Left ventricle myocardium inferior (tissue), 1 donor: ENCODE measurements at places on chromosomes 2 and 18.

DNA sequence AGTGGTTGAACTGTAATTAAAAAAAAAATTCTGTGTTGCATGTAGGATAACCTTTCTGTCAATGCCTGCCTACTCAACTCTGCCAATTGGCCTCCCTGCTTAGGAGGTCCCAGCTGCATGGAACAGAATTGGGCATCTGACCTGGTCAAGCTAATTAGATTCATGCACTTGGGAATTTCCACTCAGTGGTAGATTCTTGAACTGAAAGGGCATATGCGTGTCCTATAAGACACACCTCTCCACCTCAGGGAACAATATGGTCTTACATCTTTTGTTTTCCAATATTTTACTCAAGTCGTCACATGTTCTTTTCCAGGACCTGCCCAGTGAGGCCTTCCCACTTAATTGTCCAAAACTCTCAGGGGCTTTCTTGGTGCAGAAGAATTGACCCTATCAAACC lies 68.1 kb upstream of the TLK1 start:
- no peak for DNase-seq

- no peak for DNase-seq
These were observed 364.5 kb downstream of the PARD3B start for GRCh38 chr2:204909791-204910190.

- no peak for DNase-seq
These were observed 85.4 kb upstream of the EML6 start for GRCh38 chr2:54638103-54638502.

GRCh38 chr18:71942433-71942832 lies 601.7 kb downstream of the CBLN2 start:
- no peak for DNase-seq

DNA sequence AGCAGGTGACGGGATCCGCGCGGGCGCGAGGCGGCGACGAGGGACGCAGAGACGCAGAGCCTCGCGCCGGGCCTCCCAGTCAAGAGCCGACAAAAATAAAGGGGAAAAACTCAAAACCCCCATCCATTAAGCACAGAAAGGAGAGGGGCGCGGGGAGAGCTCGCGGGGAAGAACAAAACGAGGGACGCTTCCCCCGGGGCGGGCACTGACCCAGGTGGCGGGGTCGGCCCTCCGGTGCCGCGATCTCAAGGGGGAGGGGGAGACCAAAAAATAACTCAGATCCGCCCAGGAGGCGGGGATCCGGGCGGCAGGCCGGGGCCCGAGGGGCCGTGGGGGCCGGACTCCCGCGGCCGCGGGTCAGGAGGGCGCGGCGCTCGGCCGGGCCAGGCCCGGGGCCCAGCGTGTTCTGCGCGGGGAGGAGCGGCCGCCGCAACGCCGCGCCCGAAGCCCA lies 597 bp downstream of the RNF103 start:
- peak; percentile 71 for DNase-seq

DNA sequence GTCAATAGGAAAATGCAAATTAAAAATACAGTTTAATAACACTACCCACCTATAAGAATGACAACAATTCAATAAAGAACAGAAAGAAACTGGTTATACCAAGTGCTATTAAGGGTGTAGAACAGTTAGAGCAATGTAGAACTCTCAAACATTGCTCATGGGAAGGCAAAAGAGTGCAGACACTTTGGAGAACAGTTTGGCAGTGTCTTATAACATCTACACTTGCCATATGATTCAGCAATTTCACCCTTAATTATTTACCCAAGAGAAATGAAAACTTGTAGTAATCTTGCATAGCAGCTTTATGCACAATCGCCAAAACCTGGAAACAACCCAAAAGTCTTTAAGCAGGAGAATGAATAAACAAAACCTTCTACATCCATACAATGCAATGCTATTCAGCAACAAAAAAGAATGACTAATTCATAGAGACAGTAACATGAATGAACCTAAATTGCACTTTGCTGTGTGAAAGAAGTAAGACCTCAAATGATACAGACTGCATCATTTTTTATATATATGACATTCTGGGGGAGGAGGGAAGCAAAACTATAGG lies 455.2 kb downstream of the THSD7B start:
- no peak for DNase-seq

DNA sequence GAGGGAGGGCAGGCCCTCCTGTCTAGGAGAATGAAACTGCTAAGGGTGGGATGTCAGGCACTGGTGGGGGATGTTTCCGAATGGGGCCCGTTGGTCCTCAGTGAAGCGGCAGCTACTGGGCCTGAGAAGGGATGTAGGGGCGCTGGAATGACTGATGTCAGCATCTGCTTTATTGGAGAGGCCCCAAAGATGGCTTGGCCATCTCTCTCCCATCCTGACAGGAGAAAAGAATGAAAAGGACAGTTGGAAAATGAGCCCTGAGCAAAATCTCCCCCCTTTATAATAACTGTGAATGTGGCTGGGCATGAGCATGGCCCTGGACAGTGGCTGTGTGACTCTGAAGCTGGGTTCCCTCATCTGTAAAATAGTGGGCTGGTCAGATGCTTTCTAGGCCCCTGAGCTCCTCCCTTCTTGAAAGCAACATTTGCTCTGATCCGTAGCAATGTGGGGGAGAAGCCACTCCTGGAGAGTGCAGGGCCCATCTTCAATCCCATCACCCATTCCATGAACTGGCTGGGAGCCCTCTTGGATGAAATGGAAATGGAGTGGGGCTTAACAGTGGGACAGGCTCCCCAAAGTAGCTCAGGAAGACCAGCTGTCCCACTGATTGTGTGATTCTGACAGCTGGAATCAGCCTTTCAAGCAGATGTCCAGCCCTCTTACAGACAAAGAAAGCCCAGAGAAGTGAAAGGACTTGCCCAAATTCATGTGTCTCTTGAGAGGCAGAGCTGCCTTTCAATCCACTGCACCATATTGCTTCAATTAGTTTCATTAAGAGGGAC lies 232.7 kb upstream of the SMAD2 start:
- no peak for DNase-seq

GRCh38 chr2:68994864-68995263 lies 18.1 kb upstream of the ANTXR1 start:
- peak; percentile 63 for DNase-seq

DNA sequence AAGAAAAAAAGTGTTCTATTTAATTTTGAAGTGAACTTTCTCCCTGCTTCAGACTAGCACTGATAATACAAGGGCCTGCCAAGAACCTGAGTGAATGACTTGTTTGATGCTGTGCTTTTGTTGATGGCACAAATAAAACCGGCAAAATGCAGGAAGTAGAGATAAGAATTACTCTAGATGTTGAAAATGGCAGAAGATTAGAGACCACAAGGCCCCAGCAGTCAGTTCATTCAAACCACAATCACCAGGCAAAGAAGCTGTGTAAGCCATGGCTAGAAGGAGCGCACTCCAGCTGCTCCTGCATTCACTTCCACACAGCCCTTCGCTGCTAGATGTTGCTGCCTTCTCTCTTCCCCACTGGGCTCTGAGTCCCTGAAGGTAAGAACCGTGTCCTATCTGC lies 297.1 kb downstream of the AGPS start:
- no peak for DNase-seq

DNA sequence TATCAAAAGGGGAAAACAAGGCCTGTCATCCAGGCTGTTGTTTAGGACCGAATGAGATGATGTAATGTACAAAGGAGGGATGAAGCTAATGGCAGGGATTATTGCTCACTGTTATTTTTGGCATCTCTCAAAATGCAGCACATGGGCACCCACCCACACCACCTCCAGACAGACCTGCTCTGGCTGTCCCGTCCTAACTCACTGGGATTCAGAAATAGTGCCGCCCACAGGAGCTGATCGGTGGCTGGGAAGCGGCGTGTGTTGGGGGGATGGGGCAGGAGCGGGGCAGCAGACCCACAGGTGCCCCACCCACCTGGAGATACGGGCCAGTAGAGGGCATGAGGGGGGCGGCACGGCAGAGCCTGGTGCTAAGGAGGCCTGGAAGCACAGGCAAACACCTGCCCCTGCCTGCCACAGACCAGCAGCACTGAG lies 52.2 kb downstream of the CRACDL start:
- DNase-seq = no peak

DNA sequence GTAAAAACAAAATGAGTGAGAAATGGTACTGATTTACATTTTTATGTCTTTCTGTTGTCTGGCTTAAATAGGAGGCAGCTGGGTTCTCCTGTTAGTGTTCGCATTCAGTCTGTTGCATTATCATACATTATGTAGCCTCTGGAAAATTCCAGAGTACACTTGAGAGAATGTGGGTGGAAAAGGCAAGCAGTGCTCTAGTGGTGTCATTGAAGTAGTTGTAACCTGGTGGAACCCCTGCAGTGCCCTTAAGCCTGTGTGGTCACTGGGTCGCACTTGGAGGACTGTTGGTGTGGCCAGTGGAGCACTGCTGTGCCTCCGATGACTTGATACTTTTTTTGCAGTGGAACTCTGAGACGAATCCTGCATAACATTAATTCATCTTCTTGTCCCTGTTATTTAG lies 52.4 kb downstream of the USP14 start:
- no peak for DNase-seq

DNA sequence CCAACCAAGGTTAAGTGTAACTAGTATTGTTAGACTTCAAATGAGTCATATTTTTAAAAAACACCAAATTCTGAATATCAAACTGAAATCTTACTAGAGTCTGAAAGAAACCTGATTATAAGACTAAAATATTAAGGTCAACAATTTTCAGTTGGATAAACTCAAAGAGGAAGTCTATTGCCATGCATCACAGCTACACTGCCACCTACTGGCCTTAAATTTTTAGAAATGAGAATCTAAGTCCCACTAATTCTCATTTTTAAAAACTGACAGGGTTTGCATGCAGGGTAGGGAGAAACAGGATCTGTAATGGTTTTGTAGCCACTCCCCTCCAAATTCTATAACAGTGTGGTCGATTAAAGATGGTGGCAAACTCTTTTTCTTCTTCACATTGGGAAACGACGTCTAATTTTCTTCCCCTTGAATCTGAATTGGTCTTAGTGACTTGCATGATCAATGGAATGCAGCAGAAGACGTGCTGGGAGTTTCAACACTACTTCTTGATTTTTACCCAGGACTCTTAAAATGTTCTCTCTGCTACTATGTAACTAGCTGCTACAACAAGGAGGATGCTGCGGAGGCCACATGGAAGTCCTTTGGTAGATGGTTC lies 176.1 kb upstream of the SESTD1 start:
- DNase-seq = no peak

DNA sequence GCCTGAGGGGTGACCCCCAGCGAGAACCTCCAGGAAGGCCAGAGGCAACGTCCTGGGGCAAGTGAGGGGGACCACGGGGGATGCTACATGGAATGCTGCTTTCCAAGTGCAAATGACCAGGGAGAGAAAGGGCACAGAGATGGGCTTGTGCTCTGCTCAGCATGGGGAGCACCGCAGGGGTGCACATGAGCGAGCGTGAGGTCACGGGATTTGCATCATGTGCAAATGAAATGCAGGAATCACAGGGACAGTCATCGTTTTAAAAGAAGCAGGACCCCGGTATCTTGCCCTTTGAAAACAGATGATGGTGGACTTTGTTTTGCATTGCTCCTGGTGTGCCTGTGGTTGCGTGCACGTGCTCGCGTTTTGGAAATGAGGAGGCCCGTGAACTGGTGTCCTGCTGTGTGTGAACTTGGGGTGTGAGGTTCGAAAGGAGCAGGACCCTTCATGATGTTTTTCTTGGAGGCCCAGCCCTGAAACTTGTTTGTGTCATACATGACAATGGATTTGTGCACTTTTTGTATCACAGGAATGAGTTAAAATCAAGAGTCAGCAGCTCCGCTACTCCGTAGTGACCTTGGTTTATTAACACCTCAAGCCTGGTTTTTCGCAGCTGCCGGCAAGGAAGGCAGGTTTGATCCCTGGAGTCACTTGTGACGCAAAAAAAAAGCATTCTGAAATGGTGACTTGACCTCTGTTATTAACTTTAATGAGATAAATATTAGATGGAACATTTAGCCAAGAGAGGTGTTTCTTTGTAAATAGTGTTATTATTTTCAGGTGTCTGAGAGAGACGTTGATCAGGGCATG lies 234.5 kb downstream of the LDLRAD4 start:
- DNase-seq = no peak

- DNase-seq = no peak
These were observed 25.3 kb upstream of the RFX8 start for GRCh38 chr2:101500180-101500579.

DNA sequence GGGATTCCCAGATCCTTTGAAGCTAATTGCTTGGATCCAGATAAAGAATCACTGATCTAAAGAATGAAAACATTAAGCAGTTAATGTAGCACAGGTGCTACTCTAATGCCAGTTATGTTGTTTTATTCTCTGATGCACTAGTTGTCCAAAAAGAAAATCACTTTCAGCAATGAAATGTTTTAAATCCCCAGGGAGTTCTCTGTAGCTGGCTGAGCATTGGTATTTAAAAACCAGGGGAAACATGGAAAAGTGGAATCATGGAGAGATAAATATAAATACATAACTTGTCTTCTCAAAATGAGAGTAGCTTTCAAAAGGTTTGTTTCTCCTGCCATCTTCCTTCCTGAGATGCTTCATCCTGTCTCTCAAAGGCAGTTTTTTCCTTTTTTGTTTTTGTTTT lies 37.7 kb downstream of the CD302 start:
- no peak for DNase-seq

GRCh38 chr2:96856776-96857666 lies 795 bp downstream of the ANKRD39 start:
- no peak for DNase-seq

DNA sequence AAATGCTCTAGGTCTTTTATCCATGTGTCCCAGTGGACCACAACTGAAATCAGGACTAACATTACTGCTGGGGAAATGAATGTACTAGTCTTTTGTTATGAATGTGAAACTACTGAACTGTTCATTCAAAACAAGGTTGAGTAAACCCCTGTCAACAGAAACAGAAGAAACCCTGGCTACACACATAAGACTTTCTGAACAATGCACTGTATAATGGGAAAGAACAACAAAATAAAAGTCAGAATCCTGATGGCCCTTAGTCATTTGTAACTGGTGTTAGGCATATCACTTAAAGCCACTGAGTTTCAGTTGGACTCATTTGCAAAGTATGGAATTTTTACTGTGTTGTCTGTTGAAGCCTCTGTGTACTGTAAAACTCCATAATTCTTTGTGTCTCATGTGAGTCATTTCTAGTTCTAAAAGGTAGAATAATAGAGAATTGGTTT lies 77.0 kb upstream of the UBXN4 start:
- no peak for DNase-seq

DNA sequence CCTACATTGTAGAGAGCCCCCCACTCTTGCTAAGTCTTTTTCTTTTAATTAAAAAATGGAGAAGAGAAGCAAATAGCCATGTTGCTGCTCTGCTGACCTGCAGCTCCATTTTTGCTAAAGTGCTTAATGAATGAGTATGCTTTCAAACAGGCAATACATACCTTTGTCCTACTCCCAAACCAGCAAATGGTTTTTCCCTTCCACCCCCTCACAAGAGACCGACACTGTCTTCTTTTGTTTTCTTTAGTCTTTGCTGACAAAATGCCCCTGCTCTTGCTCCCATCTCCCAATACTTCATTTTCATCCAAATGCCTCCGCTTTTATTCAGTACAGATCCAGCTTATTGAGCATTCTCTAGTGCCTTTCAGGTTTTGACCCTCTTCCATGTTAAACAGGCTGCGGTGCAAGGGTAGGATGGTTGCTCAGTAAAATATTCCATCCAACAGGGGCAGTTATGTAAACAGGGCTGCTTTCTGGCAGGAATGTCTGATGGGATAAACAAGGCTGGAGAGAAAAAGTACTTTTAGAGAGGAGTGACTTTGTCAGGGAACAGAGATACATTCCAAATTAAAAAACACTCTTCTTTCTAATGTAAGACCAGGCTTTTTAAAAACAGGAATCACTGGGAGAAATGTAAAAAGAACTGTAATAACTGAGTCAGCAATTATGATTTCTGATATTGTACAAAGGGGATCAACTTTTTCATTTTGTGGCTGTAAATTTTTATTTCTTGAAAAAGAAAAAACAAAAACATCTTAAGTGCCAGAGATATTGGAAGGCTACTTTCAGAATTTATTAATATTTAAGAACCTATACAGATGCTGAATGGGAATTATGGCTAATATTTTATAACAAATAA lies 136.8 kb downstream of the MEP1B start:
- DNase-seq = no peak
